ENCODE measurements at places on chromosomes 7 and 10.

DNA sequence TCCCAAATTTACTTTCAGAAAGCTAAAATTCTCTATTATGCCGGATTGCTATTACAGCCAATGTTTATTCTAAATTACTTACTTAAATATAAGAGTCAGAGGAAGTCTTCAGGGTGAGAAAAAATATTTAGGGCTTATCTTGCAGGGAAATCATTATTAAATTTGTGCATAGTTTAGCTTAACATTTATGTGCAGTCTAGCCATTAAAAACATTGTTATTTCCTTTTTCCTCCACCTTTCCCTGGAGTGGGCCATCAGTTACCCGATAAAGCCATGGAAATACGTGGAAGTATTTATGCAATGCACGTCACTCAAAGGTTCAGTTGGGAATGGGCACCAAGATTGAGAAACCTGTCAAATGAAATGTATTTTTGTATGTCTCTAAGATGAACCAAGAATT, 9.5 kb upstream of the TAS2R60 start:
- no peak for DNase-seq

GRCh38 chr7:129906700-129907099, 46.1 kb downstream of the UBE2H start:
- DNase-seq: no peak

DNA sequence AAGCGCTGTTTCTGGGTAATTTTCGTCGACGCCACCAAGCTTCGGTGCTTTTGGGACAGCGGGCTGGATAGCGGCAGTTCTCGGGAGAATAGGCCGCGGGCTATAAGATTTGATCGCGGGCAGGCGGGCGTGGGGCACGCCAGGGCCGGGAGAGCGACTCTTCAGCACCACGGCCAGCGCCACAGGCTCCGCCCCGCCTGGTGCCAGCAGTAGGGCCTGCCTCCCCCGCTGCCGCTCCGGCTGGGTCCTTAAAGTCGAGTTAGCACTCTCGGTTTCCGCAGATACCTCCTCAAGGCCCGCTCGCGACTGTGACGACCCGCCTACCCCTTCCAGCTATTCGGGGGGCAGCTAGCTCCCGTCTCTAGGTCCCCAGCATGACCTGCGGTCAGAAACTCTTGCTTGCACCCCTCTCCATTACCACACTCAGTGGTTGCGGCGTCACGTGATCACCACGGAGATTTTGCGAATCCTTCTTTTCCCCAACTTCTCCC, 9.4 kb downstream of the NXPH1 start:
- no peak for DNase-seq

GRCh38 chr7:31249671-31250070, 90.9 kb downstream of the NEUROD6 start:
- DNase-seq: no peak

GRCh38 chr10:78545756-78546155, 512.1 kb downstream of the RPS24 start:
- DNase-seq: no peak

GRCh38 chr7:159158125-159158887, 13.6 kb upstream of the VIPR2 start:
- no peak for DNase-seq

GRCh38 chr7:146185844-146186243, 69.2 kb downstream of the CNTNAP2 start:
- no peak for DNase-seq

DNA sequence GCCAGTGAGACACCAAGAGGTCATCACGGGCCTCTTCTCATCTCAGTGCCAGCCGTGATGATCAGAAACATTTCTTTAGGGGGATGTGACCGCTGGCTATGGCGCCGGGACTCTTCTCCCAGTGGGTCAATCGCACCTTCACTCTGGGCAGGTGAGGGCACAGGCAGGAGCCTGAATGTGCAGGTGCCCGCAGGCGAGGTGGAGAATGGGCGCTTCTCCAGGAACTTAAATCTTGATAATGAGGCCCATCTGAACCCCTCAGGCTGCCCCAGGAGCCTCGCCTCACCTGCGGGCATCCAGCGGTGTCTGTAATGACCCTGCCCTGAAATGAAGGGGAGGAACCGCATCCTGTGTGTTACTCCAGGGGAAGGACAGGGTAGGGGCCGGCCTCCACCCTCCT, 204.7 kb downstream of the ADARB2 start:
- no peak for DNase-seq

GRCh38 chr10:70529848-70530247, 51.3 kb downstream of the PALD1 start:
- no peak for DNase-seq

- no peak for DNase-seq
Observed at GRCh38 chr10:100942229-100942628, 27.1 kb upstream of the SEMA4G start.

GRCh38 chr7:117807676-117808075, 65.6 kb downstream of the CTTNBP2 start:
- DNase-seq: no peak

DNA sequence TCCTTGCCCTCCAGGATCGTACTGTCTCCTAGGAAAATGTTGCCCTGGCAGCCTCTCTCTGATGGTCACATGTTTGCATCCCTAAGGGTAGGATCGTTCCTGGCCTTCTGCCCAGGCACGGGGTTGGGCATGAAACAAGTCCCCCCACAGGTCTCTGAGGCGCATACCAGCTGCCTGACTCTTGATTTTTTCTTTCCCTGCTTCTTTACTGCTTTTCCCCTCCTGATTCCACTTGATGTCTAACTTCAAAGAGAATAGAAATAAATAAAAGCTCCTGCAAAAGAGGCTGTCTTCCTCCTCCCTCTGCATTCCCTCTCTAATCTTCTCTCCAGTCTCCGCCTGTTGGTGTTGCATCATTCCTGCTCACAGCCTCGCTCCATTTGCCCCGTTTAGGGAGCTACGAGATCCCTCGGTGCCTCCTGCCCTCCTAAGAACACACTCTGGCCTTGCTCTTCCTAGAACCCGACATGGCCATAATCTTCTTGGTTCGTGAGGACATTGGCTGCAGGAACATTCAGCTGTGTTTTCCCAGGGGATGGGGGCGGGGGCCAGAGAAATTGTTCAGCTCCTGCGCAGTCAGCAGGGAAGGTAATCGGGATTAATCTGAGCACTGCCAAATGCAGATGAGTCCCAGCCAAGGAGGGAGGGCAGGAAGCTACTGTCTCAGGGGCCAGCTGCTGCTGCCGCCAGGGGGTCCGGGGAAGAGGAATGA, 26.0 kb downstream of the LEP start:
- DNase-seq: peak; percentile 88

DNA sequence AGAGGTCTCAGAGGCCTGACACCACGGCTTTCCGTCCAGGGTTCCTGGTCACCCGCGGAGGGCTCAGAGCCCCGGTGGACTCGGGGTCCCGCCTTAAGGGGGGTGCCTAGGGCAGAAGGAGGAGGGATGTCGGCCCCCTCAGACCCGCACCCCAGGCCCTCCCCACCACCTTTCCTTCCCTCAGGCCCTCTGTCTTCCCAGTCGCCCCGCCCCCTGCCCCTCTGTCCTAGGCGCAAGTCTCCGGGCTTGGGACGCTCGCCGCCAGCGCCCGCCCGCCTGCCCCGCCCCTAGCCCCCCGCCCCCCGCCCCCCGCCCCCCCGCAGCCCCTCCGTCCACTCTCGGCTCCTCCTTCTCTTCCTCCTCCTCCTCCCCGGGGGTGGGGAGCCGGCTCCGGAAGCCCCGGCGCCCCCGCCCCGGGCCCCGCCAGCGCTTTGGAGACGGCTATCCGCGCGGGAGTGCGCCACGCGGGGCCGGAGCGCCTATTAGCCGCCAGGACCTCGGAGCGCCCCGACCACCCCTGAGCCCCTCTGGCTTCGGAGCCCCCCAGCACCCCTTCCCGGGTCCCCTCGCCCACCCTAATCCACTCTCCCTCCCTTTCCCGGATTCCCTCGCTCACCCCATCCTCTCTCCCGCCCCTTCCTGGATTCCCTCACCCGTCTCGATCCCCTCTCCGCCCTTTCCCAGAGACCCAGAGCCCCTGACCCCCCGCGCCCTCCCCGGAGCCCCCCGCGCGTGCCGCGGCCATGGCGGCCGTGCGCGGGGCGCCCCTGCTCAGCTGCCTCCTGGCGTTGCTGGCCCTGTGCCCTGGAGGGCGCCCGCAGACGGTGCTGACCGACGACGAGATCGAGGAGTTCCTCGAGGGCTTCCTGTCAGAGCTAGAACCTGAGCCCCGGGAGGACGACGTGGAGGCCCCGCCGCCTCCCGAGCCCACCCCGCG, at the start of gene AEBP1:
AEBP1 (plus strand) TSS at position 423 of the 937 bp plus-strand sequence; CDS start at position 744, 321 bp downstream.
- no peak for DNase-seq

- no peak for DNase-seq
Observed at GRCh38 chr10:113236998-113237397, 287.0 kb downstream of the TCF7L2 start.

DNA sequence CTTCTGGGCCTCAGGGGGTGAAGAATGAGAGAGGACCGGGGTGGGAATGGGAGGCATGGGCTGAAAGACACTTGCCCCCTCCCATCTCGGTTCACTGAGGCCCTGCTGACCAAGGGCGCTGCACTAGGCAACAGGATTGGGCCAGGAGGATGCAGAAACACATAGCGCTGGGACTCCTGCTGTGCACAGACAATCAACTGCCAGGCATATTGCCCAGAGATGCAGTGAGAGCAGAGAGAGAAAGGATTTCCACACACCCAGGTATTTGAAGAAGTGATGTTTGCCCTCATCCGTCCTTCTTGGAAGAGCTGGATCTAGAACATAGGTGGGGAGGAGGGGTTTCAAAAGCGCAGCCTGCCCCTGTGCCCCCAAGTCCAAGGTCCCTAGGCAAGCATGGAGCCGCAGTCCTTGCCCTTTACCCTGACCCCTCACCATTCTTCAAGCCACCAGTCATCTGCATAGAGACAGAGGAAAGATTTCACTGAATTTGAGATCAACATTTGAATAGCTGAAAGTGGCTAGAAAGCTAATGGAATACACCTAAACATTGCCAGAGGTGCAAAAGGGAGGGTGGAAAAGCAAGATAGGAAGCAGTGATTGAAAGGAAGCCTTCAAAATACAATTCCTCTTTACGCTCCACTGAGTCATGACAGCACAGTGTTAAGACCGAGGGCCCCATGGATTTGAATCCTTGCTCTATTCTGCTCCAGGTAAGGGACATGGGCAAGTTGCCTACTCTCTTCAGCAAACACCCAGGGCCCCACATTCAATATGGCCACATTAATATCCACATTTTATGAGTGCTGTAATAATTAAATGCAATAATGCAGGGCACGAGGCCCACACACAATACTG, 44.2 kb upstream of the TNS3 start:
- DNase-seq: no peak

GRCh38 chr7:1939434-1940401, 269.6 kb downstream of the ELFN1 start:
- DNase-seq: no peak

DNA sequence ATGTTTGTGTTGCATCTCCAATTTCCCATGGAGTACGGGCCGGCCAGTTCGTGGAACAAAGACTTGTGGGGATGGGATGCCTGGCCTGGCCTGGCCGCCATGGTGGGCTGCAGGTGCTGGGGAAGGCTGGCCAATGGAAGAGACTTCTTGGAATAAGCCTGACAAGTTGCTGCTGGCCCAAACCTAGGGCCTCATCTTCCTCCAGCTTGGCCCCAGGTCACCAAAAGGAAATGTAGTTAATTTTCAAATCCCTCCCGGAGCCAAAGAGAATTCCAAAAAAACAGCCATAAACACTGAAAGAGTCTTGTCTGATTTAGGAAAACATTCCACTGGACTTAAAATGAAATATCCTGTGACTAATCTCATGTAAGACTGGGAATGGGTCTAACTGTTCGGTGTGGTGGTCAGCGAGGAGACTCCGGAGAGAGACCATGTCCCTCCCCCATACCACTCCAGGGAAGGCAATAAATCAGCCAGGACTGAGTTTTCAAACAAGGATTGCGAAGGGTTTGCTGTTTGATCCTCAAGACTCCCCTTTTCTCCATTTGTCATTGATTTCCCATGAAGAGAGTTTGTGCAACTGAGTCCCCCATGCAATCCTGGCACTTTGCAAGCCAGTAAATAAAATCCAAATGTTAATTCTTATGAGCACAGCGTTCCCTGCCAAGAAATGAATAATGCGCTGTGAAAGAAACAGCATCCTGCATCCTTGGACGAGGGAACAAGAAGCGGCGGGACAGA, 128.7 kb upstream of the HABP2 start:
- DNase-seq: no peak

- no peak for DNase-seq
Observed at GRCh38 chr10:132946-133898, 2.0 kb upstream of the ZMYND11 start.

GRCh38 chr7:33066771-33067170, 4.2 kb upstream of the NT5C3A start:
- DNase-seq: peak; percentile 73

GRCh38 chr7:155252892-155253501, 44.7 kb upstream of the INSIG1 start:
- no peak for DNase-seq
